ENCODE measurements at places on chromosomes 6 and 20. TPM values are rescaled to one million over a fixed set of nuclear protein-coding genes. Genes with fewer than 3 reads are reported as not detected.

The NR2E1 gene
- total RNA-seq: not detected

- H3K27me3 ChIP-seq: no peaks in the 10 kb centered on the region
- no peaks in the 10 kb centered on the region for H3K4me1 ChIP-seq
- no peak for DNase-seq
- H3K36me3 ChIP-seq: no peaks in the 10 kb centered on the region
- H3K27ac ChIP-seq: no peak overlapping the region
Observed at GRCh38 chr6:105313211-105313610, 89.7 kb downstream of the PREP start.

The SIRPB2 gene
- 1.7 TPM for total RNA-seq

DNA sequence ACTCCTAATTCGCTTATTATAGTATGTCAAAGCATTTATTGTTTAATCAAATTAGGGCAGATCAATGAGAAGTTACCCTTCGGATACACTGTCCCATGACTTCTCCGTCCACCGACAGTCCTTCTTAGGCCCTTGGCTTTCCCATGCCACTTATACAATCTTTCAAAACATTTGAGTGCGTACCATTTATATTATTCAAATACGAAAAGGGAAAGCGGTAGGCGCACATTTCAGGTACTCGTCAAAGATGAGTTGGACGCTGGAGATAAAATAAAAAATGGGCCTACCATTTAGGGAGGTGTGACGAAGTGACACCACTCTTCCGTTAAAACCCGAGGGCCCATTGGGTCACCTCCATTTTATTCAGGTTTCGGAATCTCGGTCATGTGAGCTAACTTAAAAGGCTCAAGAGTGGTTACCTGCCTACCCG, 542 bp upstream of the AFG1L start:
- no peak for DNase-seq
- peak overlapping the region; percentile 55 for H3K4me3 ChIP-seq

The PNPLA1 gene
- not detected for total RNA-seq

The PLN gene
- total RNA-seq: 140 TPM

DNA sequence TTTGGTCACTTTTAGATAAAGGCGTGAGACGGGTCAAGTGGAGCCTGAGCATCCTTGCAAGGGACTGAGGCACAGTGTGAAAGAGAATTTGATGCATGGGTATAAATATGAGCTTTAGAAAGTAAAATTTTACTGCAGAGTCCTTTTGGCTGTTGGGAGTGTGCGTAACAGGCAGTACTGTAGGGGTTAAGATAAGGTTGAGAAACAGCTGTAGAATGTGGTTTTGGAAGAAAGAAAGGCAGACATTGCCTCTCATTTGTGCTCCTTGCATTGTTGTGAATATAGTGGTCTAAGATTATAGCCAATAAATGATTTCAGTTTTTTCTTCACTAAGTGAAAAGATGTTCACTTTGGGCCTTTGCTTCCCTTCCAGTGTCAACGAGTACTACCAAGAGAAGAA, 73.0 kb downstream of the RREB1 start:
- no peaks in the 10 kb centered on the region for H3K27me3 ChIP-seq
- H3K36me3 ChIP-seq: no peaks in the 10 kb centered on the region
- no peaks in the 10 kb centered on the region for H3K4me1 ChIP-seq

GRCh38 chr6:39377539-39377950, 55.0 kb upstream of the KCNK16 start:
- H3K27ac ChIP-seq: no peak overlapping the region
- no peaks in the 10 kb centered on the region for H3K4me1 ChIP-seq
- peak; percentile 64 for DNase-seq

DNA sequence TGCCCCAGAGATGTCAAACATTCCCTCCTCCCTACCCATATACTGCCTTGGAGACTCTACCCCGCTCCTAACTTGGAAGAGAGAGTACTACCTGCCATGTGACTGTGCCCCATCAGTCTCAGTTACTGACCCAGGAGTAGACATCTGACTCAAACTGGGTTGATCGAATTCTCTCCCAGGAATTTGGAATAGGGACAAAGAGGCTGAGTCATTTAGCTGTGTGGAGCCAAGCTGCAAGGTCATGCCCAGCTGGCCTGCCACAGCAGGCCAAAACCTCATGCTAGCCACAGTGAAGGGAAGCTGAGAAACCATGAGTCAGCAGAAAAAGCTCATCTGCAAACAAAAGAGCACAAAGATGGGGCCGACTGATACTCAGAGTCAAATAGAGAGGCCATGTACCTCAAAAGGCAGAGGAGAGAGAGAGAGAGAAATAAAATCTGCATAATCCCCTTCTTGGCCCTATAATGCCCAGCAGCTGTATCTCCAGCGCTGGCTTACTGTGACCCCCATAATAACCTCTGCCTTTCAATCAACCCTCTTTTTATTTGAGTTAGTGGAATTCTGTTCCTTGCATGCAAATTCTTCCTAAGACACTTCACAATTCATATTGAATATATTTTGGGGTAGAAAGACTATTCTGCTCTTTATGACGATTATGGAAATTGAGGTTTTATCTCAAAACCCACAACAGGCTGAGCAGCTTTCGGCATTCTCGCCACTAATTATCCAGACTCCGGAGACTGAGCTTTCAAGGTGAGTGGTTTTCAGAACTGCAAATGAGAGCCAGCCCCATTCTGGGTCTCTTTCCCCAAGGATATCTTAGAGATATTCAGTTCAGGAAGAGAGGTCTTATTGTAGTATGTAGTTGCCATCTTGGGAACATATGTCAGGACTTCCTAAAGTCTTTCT, 21.4 kb upstream of the AKIRIN2 start:
- DNase-seq: no peak
- no peak overlapping the region for H3K27ac ChIP-seq
- H3K4me1 ChIP-seq: no peaks in the 10 kb centered on the region
- H3K4me3 ChIP-seq: no peak overlapping the region
- H3K36me3 ChIP-seq: no peaks in the 10 kb centered on the region
- no peaks in the 10 kb centered on the region for H3K27me3 ChIP-seq

- H3K27me3 ChIP-seq: no peaks in the 10 kb centered on the region
- H3K36me3 ChIP-seq: no peaks in the 10 kb centered on the region
- no peak overlapping the region for H3K27ac ChIP-seq
- no peak for DNase-seq
- H3K4me3 ChIP-seq: no peak overlapping the region
Observed at GRCh38 chr6:150091476-150091875, 22.6 kb upstream of the ULBP3 start.

GRCh38 chr20:45105317-45105716, 4.4 kb upstream of the KCNS1 start:
- H3K36me3 ChIP-seq: no peaks in the 10 kb centered on the region
- H3K27ac ChIP-seq: no peak overlapping the region
- no peak overlapping the region for H3K4me3 ChIP-seq
- no peaks in the 10 kb centered on the region for H3K4me1 ChIP-seq
- DNase-seq: no peak
- H3K27me3 ChIP-seq: no peaks in the 10 kb centered on the region

Data from uterus (tissue), 4 donors.